Right ventricle myocardium inferior (tissue), 1 donor: ENCODE measurements at places on chromosomes 3 and 15. TPM values are rescaled to one million over a fixed set of nuclear protein-coding genes. Genes with fewer than 3 reads are reported as not detected.

Gene ARRDC4
- 15.9 TPM for total RNA-seq

Gene GOLGA8H
- total RNA-seq, result not detected

Gene CCDC54
- not detected for total RNA-seq

- no peak for DNase-seq
These were observed 774.9 kb upstream of the ALCAM start for GRCh38 chr3:104591776-104592175.

- no peak for DNase-seq
These were observed 65.2 kb upstream of the UBE2E1 start for GRCh38 chr3:23740517-23740965.
